ENCODE measurements at places on chromosomes 11 and 22.

DNA sequence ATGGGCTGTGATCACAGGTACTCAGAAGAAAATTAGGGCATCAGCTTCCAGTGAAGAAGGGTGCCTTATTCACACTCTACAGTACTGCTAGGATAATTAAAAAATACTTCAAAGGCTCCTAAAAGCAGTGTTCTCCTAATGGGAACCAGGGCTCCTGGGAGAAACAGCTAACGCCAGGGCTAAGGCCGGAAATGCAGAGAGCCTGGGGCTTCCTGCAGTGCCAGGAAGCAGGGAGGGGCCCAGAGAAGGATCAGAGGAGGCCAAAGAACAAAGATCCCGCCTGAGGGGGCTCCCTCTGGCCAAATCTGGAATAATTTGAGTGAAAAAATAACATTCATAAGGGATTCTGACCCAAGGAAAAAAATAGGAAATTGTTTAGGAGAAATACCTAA, 27.5 kb downstream of the TOLLIP start:
- H3K36me3 ChIP-seq, result peaks cover 17% of the 10 kb centered on the region
- H3K27me3 ChIP-seq, result no peaks in the 10 kb centered on the region
- no peak for DNase-seq
- H3K4me3 ChIP-seq, result no peak overlapping the region
- no peak overlapping the region for H3K27ac ChIP-seq

GRCh38 chr11:33006010-33006409, 9.7 kb upstream of the DEPDC7 start:
- peaks cover 16% of the 10 kb centered on the region for H3K4me1 ChIP-seq
- no peak for DNase-seq
- no peak overlapping the region for H3K4me3 ChIP-seq
- no peak overlapping the region for H3K27ac ChIP-seq

DNA sequence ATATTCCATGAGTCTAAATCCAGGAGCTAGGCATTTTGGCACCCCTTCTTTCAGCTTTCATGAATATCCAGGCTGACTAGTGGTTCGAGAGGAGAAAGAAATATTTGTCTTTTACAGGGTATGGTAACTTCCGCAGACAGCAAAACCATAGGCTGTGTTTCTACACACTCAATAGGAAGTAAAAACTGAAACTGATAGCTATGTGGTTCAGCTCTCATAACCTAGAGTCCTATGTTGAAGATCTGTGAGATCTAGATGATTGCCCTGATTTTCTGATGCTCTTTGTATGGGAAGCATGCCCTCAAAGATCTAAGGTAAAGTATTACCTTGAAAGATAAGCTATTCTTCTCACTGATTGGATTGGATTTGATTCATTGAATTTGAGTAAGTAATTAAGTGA, 118.3 kb downstream of the CD44 start:
- peaks cover 23% of the 10 kb centered on the region for H3K4me1 ChIP-seq
- H3K27me3 ChIP-seq, result no peaks in the 10 kb centered on the region
- H3K27ac ChIP-seq, result peak overlapping the region; percentile 71
- H3K4me3 ChIP-seq, result no peak overlapping the region

DNA sequence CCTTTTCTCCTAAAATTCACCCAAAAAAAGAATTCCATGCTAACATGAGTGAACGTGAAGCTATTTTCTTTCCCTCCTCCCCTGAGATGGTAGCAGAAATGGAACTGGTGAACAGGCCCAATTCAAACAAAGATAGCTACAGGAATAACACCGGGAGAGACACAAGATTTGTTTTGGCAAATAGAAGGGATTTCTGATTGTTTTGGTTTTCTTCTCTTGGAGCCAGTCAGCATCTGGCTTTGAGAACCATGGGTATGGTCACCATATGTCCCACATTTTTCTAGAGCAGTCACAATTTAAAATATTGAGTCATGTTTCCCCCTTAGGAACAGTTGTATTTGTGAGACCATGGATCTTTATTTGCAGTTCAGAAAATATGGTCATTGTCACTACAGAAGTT, 214.1 kb downstream of the FAM76B start:
- no peak overlapping the region for H3K4me3 ChIP-seq
- no peaks in the 10 kb centered on the region for H3K36me3 ChIP-seq
- H3K27ac ChIP-seq, result no peak overlapping the region
- H3K27me3 ChIP-seq, result peaks cover 18% of the 10 kb centered on the region
- no peak for DNase-seq

DNA sequence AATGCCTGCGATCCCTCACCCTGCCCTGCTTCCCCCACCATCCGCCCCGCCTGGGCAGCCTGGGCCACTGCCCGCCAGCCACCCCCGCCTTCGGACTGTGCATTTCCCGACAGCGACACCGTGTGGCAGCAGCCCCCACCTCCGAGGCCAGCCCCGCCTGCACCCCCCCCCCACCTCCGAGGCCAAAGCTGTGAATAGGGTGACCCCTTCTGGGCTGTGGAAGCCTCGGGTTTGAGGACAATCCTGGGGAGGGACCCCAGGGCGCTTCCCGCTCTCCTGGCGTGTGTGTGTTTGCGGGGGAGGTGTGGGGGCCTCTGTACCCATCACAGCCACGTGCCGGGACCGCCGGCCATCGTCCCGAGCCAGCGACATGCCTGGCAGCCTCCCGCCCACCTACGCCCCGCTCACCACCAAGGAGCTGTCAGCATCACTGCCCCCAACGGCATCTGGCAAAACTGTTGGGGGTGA, 33.8 kb upstream of the PPARA start:
- H3K27ac ChIP-seq, result no peak overlapping the region
- H3K27me3 ChIP-seq, result no peaks in the 10 kb centered on the region
- DNase-seq, result peak; percentile 63
- peaks cover 12% of the 10 kb centered on the region for H3K36me3 ChIP-seq
- no peaks in the 10 kb centered on the region for H3K4me1 ChIP-seq

- peaks cover 17% of the 10 kb centered on the region for H3K4me1 ChIP-seq
- peak overlapping the region; percentile 78 for H3K4me3 ChIP-seq
- H3K27me3 ChIP-seq, result peaks cover 8% of the 10 kb centered on the region
- peak overlapping the region; percentile 3 for H3K27ac ChIP-seq
- DNase-seq, result no peak
Measured at GRCh38 chr11:2885017-2885677, 428 bp downstream of the CDKN1C start.

- no peak for DNase-seq
- H3K27me3 ChIP-seq, result no peaks in the 10 kb centered on the region
- peaks cover 16% of the 10 kb centered on the region for H3K4me1 ChIP-seq
Measured at GRCh38 chr11:122823564-122823963, 14.7 kb upstream of the CRTAM start.

- no peak overlapping the region for H3K27ac ChIP-seq
- peaks cover 11% of the 10 kb centered on the region for H3K4me1 ChIP-seq
- no peak for DNase-seq
- peaks cover 3% of the 10 kb centered on the region for H3K36me3 ChIP-seq
- no peak overlapping the region for H3K4me3 ChIP-seq
Measured at GRCh38 chr22:26763633-26764361, 106.4 kb downstream of the MIAT start.

DNA sequence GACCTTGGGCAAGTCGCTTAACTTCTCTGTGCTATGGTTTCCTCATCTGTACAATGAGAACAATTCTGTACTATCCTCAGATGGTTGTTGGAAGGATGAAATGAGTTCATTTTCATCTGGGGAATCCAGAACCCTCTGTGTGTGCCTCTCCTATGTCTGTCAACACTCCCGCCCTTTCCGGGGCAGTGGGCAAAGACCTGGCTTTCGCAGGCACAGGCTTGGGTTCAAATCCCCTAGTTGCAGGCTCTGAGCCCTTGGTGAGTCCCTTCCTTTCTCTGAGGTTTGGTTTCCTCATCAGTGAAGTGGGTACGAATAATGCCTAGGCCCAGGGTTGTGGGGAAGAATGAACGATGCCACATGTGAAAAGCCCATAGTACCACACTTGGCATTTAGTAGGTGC, 6.0 kb downstream of the PNPLA5 start:
- peaks cover 4% of the 10 kb centered on the region for H3K4me1 ChIP-seq
- peaks cover 57% of the 10 kb centered on the region for H3K27me3 ChIP-seq

- H3K27ac ChIP-seq, result no peak overlapping the region
- peak overlapping the region; percentile 78 for H3K4me3 ChIP-seq
- peaks cover 55% of the 10 kb centered on the region for H3K27me3 ChIP-seq
- H3K36me3 ChIP-seq, result peaks cover 1% of the 10 kb centered on the region
- H3K4me1 ChIP-seq, result peaks cover 14% of the 10 kb centered on the region
- DNase-seq, result no peak
Measured at GRCh38 chr11:110710628-110711381, 1.4 kb downstream of the ARHGAP20 start.

DNA sequence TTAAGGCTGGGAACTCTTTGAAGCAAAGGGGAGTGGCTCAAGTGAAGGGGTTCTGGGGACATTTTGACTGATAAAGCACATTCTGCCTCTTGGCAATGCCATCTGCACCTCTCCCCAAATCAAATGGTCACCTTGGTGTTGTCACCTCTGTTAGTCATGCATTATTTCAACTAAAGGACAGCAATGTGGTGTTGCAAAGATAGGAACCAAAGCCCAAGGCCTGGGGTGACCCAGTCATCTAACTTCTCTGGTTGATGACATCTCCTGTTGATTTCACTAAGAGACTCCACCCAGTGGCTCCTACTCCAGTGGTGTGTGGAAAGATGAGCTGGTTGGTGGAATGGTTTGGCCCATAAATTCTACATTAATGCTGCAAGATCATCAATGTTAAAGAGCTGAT, 7.8 kb upstream of the MS4A1 start:
- no peak overlapping the region for H3K27ac ChIP-seq
- peaks cover 16% of the 10 kb centered on the region for H3K4me1 ChIP-seq
- DNase-seq, result no peak
- H3K27me3 ChIP-seq, result no peaks in the 10 kb centered on the region
- H3K36me3 ChIP-seq, result no peaks in the 10 kb centered on the region
- no peak overlapping the region for H3K4me3 ChIP-seq

GRCh38 chr11:86129740-86130540, 61.1 kb upstream of the PICALM start:
- H3K27me3 ChIP-seq, result no peaks in the 10 kb centered on the region
- no peak overlapping the region for H3K4me3 ChIP-seq
- H3K27ac ChIP-seq, result no peak overlapping the region
- H3K36me3 ChIP-seq, result no peaks in the 10 kb centered on the region

DNA sequence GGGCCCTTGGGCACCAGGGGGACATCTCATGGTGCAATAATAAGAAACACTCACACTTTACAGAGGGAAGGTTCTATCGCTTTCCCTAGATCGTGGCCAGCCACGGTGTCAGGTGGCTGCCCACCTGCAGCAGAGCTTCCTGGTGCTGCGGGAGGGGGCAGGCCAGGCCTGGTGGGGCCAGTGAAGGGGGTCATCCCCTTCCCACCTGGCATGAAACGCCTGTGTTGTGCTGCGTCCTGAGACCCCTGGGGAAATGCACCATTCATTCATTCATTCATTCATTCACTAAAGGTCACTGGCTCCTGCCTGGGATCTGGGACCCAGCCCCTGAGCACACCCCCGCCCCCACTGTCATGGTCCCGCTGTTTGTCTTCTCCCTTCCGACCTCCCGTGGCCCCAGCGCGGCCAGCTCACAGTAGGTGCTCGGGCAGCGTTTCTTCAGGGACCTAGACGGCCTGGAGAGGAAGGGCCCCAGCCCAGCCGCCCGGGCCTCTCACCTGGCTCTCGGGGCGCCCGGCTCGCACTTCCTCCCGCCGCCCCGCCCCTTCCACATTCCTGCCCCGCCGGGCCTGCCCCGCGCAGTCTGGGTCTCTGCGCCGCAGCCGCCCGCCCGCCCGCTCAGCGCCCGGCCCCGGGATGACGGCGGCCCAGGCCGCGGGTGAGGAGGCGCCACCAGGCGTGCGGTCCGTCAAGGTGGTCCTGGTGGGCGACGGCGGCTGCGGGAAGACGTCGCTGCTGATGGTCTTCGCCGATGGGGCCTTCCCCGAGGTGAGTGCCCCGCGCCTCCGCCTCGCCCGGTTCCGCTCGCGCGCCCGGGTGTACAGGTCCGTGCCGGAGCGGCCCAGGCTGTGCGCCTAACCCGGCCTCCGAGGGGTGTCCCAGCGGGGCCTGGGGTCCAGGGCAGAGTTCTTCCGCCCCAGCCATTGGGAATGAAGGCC, at the start of gene RHOD:
Gene RHOD, plus strand, starts transcription at position 581 of the 938 bp plus-strand sequence. Its CDS starts 56 bp downstream, at position 637.
- no peak within 1 kb of the TSS for H3K27ac ChIP-seq
- peaks cover 3% of the 10 kb centered on the region for H3K36me3 ChIP-seq
- H3K27me3 ChIP-seq, result no peaks in the 10 kb centered on the region
- peak within 1 kb of the TSS; percentile 25 for H3K4me3 ChIP-seq
- H3K4me1 ChIP-seq, result peaks cover 8% of the 10 kb centered on the region
- DNase-seq, result no peak

- H3K4me3 ChIP-seq, result no peak overlapping the region
- peak overlapping the region; percentile 27 for H3K27ac ChIP-seq
- H3K4me1 ChIP-seq, result peaks cover 5% of the 10 kb centered on the region
- no peaks in the 10 kb centered on the region for H3K27me3 ChIP-seq
Measured at GRCh38 chr11:112057170-112057569, 16.6 kb downstream of the PIH1D2 start.

GRCh38 chr11:128715691-128716561, 22.1 kb downstream of the FLI1 start:
- H3K36me3 ChIP-seq, result peaks cover 12% of the 10 kb centered on the region
- H3K4me1 ChIP-seq, result peaks cover 91% of the 10 kb centered on the region
- H3K27me3 ChIP-seq, result no peaks in the 10 kb centered on the region
- no peak for DNase-seq
- H3K27ac ChIP-seq, result peak overlapping the region; percentile 96

DNA sequence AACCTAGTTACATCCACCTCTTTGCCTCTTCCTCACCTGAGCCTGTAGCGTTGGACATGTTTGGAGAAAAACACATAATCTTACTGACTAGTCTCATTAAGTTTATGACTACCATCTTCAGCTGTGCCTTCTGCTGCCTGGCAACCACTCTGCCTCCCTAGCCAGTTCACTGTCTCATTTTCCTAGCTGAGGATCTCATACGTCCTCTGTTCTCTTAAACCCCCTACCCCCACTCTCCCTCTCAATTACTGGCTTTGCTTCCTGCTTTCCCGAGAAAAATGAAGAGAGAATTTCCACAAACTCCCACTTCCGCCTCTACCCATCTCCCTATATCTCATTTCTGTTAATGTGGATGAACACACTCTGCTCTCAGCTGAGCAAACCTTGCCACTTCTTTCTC, 239.3 kb upstream of the POU2AF2 start:
- DNase-seq, result no peak
- H3K36me3 ChIP-seq, result no peaks in the 10 kb centered on the region
- H3K27me3 ChIP-seq, result peaks cover 36% of the 10 kb centered on the region
- no peak overlapping the region for H3K4me3 ChIP-seq

- peak; percentile 39 for DNase-seq
- peak overlapping the region; percentile 85 for H3K4me3 ChIP-seq
- peaks cover 78% of the 10 kb centered on the region for H3K4me1 ChIP-seq
- H3K27ac ChIP-seq, result peak overlapping the region; percentile 88
- peaks cover 7% of the 10 kb centered on the region for H3K36me3 ChIP-seq
- H3K27me3 ChIP-seq, result no peaks in the 10 kb centered on the region
Measured at GRCh38 chr11:117950993-117951961, 22.1 kb upstream of the TMPRSS13 start.
